MCF 10A (cell line): ENCODE measurements at places on chromosomes 1 and 21. TPM values are rescaled to one million over a fixed set of nuclear protein-coding genes. Genes with fewer than 3 reads are reported as not detected.

PGLYRP3 gene
- not detected in 2 replicates for total RNA-seq

LCE1E gene
- 1.3 and 1.9 TPM in 2 replicates for total RNA-seq

RHEX gene
- total RNA-seq = not detected in 2 replicates

DHRS3 gene
- 1.4 and 1.5 TPM in 2 replicates for total RNA-seq

FCMR gene
- total RNA-seq = 10.1 and 18.0 TPM in 2 replicates

PERM1 gene
- not detected in 2 replicates for total RNA-seq

CELA2A gene
- not detected in 2 replicates for total RNA-seq

KRTAP8-1 gene
- not detected in 2 replicates for total RNA-seq

GBP7 gene
- total RNA-seq = not detected in 2 replicates

TRIM67 gene
- total RNA-seq = not detected in 2 replicates

DIO1 gene
- total RNA-seq = not detected in 2 replicates
